ENCODE measurements at places on chromosomes 4 and X. TPM values are rescaled to one million over a fixed set of nuclear protein-coding genes. Genes with fewer than 3 reads are reported as not detected.

DNA sequence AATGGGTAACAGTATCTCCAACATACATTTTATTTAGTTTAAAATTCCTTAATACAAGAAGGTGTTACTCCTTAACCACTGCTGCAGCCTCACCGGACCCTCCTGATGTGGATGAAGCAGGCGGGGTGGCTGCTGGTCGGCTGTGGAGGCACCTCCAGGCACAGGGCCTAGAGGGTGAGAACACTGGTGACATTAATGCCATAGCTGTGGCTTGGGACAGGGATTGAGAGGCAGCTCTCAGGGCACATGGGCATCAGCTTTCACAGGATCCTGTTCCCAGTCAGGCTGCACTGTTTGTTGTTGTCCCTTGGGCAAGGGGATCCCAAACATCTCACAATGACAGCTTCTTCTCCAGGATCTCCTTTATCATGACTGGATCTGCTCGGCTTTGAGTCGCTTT, 90.0 kb downstream of the GATB start:
- H3K4me3 ChIP-seq, result no peak overlapping the region
- peaks cover 15% of the 10 kb centered on the region for H3K4me1 ChIP-seq
- no peak for DNase-seq
- H3K36me3 ChIP-seq, result no peaks in the 10 kb centered on the region
- no peaks in the 10 kb centered on the region for H3K27me3 ChIP-seq

GRCh38 chr4:54446581-54446980, 211.2 kb upstream of the KIT start:
- H3K4me3 ChIP-seq, result no peak overlapping the region
- H3K36me3 ChIP-seq, result no peaks in the 10 kb centered on the region
- no peaks in the 10 kb centered on the region for H3K27me3 ChIP-seq
- H3K4me1 ChIP-seq, result no peaks in the 10 kb centered on the region
- H3K27ac ChIP-seq, result no peak overlapping the region

DNA sequence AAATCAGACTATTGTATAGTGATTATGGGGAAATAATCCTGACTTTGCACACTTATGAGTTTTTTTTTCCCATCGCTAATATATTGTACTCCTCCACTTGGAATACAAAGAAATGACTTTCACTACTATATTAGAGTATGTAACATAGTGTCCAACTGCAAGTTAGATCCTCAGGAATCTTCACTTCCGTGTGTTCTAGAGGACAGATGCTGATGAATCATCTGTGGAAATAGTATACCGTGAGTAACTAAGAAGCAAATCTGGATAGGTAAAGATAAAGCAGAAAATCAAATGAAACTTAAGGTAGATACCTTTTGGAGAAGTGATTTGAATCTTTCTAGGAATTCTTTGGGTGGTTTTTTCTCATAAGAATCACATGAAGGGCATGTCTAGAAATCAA, 8.3 kb downstream of the IL21 start:
- H3K4me3 ChIP-seq, result no peak overlapping the region
- no peaks in the 10 kb centered on the region for H3K4me1 ChIP-seq
- no peaks in the 10 kb centered on the region for H3K36me3 ChIP-seq
- H3K27me3 ChIP-seq, result no peaks in the 10 kb centered on the region
- DNase-seq, result no peak

GRCh38 chr4:84796394-84796793, 170.1 kb downstream of the WDFY3 start:
- no peaks in the 10 kb centered on the region for H3K27me3 ChIP-seq
- no peak overlapping the region for H3K27ac ChIP-seq
- no peaks in the 10 kb centered on the region for H3K4me1 ChIP-seq
- no peak for DNase-seq
- no peaks in the 10 kb centered on the region for H3K36me3 ChIP-seq
- H3K4me3 ChIP-seq, result no peak overlapping the region

The TAPT1 gene
- 30.9 TPM for total RNA-seq

GRCh38 chr4:90994851-90995574, 867.8 kb downstream of the CCSER1 start:
- no peak for DNase-seq
- no peak overlapping the region for H3K27ac ChIP-seq
- H3K4me3 ChIP-seq, result no peak overlapping the region
- no peaks in the 10 kb centered on the region for H3K27me3 ChIP-seq
- no peaks in the 10 kb centered on the region for H3K36me3 ChIP-seq

GRCh38 chr4:86957215-86957614, 22.4 kb downstream of the AFF1 start:
- no peaks in the 10 kb centered on the region for H3K27me3 ChIP-seq
- no peaks in the 10 kb centered on the region for H3K36me3 ChIP-seq
- peaks cover 61% of the 10 kb centered on the region for H3K4me1 ChIP-seq
- H3K27ac ChIP-seq, result no peak overlapping the region
- no peak for DNase-seq

GRCh38 chr4:156609421-156609820, 362.2 kb downstream of the PDGFC start:
- no peaks in the 10 kb centered on the region for H3K27me3 ChIP-seq
- peak; percentile 5 for DNase-seq

DNA sequence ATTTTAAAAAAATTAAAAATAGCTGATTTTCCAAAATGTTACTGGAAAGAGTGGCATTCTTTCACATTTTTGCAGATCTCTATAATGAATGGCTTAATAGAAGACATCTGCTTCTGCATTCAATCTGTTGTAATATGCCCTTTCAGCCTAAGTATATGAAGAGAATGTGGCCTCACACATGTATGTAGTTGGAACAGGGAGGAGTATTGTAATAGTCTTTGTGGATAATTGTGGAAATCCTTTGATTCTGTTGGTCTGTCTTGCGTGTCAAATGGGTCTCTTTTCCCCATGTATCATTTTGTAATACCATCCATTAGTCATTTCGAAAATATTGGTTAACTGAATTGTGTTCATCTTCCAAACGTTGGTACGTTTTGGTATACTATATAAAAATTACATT, 11.6 kb downstream of the TXLNG start:
- no peaks in the 10 kb centered on the region for H3K36me3 ChIP-seq
- DNase-seq, result no peak
- H3K27ac ChIP-seq, result no peak overlapping the region

DNA sequence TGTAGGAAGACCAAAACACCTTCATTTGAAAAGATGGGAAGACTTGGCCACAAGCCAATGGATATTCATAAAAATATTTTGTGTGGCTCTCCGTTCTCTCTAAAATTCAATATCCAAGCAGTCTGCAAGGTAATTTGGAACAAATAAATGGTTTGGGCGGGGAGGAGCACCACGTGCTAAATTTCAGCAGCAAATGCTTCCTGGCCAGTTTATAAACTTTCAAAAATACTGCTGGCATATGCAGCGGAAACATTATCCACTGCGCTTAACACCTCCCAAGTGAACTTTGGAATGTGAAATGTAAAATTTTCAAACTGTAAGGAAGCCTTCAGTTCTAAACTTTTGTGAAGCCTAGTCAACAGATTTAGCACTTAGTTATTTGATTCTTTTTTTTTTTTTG, 191.0 kb downstream of the NSUN7 start:
- H3K4me3 ChIP-seq, result no peak overlapping the region
- H3K4me1 ChIP-seq, result no peaks in the 10 kb centered on the region
- no peaks in the 10 kb centered on the region for H3K36me3 ChIP-seq
- DNase-seq, result no peak

The MTTP gene
- not detected for total RNA-seq

DNA sequence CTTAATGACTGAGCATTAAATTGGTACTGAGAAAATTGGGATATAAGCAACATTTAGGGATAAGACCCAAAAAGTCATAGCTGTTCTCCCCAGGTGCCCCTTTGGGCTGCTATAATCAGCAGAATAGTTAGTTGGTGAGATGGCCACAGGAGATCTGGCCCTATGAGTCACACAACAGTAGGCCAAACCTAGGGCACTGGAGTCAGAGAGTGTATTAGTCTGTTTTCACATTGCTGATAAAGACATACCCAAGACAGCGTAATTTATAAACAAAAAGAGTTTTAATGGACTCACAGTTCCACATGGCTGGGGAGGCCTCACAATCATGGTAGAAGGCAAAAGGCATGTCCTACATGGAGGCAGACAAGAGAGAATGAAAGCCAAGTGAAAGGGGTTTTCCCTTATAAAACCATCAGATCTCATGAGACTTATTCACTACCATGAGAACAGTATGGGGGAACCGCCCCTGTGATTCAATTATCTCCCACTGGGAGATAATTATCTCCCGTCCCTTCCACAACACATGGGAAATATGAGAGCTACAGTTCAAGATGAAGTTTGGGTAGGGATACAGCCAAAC, 338.3 kb upstream of the NR3C2 start:
- no peaks in the 10 kb centered on the region for H3K36me3 ChIP-seq
- no peaks in the 10 kb centered on the region for H3K4me1 ChIP-seq
- no peaks in the 10 kb centered on the region for H3K27me3 ChIP-seq
- DNase-seq, result no peak
- no peak overlapping the region for H3K4me3 ChIP-seq
- H3K27ac ChIP-seq, result no peak overlapping the region

The F8A3 gene
- total RNA-seq, result 17.1 TPM

DNA sequence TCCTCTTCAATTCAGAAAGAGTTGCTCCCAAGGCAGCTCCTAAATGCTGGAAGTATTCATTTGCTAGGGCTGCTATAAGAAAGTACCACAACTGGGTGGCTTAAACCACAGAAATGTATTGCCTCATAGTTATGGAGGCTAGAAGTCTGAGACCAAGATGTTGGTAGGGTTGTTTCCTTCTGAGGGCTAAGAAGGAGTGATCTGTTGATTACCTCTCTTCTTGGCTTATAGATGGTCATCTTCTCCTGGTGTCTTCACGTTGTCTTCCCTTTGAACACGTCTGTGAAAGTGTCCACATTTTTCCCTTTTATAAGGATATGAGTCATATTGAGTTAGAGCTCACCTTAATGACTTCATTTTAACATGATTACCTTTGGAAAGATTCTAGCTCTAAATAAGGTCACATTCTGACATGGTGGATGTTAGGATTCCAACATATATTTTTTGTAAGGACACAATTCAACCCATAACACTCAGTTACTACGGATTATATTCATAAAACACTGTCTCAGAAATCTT, 266.3 kb downstream of the SPATA18 start:
- H3K4me1 ChIP-seq, result no peaks in the 10 kb centered on the region
- no peak overlapping the region for H3K27ac ChIP-seq
- no peak for DNase-seq
- no peak overlapping the region for H3K4me3 ChIP-seq
- no peaks in the 10 kb centered on the region for H3K36me3 ChIP-seq
- no peaks in the 10 kb centered on the region for H3K27me3 ChIP-seq

- no peak overlapping the region for H3K27ac ChIP-seq
- DNase-seq, result no peak
- H3K4me3 ChIP-seq, result no peak overlapping the region
- H3K27me3 ChIP-seq, result no peaks in the 10 kb centered on the region
- H3K4me1 ChIP-seq, result no peaks in the 10 kb centered on the region
- H3K36me3 ChIP-seq, result no peaks in the 10 kb centered on the region
Measured at GRCh38 chr4:152577708-152578396, 42.0 kb upstream of the FBXW7 start.

GRCh38 chr4:31283679-31284078, 563.5 kb downstream of the PCDH7 start:
- H3K27ac ChIP-seq, result no peak overlapping the region
- DNase-seq, result no peak

DNA sequence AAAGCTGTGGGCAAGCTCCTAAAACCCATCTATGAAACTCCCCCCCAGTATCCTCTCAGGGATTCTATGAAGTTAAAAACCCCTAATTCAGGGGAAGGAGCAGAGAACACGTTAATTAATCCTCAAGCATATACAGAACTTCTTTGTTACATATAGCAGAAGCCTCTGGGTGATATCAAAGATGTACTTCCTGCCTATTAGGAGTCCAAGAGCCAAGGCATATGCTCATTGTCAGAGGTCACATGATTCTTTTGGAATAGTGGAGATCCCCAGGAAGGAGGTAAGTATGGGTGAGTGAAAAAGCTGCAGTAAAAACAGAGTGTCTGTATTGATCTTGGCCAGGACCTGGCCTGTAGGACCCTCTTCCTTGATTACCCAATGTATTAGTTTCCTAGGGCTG, 2.9 kb upstream of the SPARCL1 start:
- no peak for DNase-seq
- peaks cover 8% of the 10 kb centered on the region for H3K4me1 ChIP-seq
- H3K36me3 ChIP-seq, result no peaks in the 10 kb centered on the region
- no peaks in the 10 kb centered on the region for H3K27me3 ChIP-seq
- no peak overlapping the region for H3K4me3 ChIP-seq

DNA sequence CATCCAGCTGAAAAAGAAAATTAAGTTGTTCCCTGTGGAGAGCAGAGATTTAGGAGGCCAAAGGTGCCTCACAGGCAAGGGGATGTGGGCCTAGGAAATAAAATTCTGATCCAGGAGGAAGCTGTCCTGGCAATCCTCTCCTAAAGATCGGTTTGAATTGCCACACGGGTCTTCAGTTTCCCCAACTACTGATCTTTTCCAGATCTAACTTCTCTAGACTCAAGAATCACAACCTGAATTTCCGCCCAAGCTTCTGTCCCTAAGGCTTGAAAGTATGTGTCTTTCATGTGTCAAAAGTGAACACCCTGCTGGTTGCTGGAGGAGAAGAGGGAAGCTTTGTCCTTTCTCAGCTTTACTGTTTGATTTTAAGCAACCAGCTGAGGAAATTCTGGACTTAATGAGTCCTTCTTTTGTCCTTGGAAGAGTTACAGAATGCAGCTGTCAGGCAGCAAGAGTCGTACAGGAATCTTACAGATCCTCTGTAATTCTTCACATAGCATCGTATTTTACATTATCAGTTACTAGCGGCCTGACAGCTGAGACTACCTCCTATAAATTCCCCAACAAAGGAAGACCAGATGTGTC, 93.8 kb downstream of the INPP4B start:
- no peaks in the 10 kb centered on the region for H3K27me3 ChIP-seq
- H3K27ac ChIP-seq, result no peak overlapping the region
- no peaks in the 10 kb centered on the region for H3K36me3 ChIP-seq
- DNase-seq, result no peak

DNA sequence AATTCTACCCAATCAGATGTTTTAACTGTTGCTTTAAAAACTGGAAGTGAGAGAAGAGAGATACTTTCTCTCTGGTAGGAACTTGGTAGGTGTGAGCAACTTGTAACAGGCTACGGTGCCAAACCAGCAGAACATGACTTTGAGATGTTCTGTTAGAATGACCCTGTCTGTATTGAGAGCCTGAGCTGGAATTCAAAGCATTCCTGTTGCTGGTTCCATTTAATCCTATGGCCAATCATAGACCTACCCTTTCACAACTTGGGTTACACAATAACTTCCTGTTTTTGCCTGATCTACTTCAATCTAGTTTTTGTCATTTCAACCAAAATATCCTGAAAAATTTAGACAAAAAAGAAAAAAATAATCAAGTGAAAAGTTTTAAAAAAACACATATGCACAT, 1.7 kb upstream of the PRRG1 start:
- H3K27ac ChIP-seq, result no peak overlapping the region
- no peak for DNase-seq
- H3K27me3 ChIP-seq, result no peaks in the 10 kb centered on the region
- no peak overlapping the region for H3K4me3 ChIP-seq
- no peaks in the 10 kb centered on the region for H3K4me1 ChIP-seq

Data from body of pancreas (tissue), 4 donors.